ENCODE measurements at places on chromosomes 2 and 18.

DNA sequence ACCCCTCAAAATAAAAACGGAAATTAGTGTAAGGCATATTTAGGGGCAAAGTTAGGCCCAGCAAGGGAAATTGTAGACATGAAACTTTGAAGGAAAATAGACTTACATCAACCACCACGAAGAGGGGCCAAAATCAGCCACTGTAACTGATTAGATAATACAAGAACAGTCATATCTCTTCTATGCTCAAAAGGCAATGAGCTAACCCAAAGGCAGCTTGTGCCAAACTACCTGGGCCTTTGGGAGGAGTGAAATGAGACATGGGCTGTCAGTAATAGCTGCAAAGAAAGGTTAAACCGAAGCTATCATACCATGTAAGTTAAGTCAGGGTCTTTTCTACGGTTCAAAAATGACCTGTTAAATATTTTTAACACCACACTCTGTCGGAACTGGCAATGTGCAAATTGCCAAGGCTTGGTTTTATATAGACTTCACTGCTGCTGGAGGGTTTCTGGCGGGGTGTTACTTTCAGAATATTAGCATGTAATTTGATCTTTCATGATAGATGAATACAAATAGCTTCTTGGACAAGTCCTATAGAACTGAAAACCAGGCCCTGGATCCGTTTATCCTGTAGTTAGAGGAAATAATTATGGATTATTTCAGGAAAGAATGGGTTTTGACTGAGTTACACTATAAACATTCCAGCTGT is 69.6 kb downstream of the ACVR1 start:
- DNase-seq = no peak

- DNase-seq = no peak
Observed at GRCh38 chr18:55404832-55405465, 183.0 kb downstream of the TCF4 start.

DNA sequence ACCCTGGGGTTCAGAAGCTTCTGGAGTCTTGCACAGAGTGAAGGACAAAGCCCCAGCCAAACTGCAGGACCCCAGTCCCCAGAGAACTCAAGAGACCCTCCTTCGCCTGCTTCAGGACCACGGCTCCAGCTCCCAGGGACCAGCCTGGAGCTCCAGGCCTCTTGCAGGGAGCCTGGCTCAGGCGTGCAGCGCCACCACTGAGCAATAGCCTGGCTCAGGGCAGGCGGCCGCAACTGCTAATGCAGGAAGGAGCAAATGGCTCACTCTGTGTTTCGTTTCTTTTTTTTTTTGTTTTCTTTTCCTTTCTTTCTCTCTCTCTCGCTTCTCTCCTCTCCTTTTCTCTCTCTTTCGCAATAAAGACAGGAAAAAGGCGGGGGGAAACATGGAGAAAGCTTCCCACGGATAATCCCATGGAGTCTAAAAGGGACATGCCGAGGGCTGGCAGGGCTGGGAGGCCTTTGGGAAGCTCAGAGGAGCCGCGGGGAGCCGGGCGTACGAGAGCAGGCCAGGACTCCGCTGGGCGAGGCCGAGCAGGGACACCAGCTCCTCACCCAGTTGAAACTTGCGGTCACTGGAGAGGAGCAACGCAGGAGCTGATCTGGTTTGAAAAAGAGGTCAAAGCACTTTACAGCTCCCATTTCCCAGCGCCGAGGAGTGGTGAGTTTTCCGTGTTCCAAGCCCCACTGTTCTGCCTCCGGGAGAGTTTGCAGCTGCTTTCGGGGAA is 244.8 kb downstream of the TWIST2 start:
- no peak for DNase-seq

DNA sequence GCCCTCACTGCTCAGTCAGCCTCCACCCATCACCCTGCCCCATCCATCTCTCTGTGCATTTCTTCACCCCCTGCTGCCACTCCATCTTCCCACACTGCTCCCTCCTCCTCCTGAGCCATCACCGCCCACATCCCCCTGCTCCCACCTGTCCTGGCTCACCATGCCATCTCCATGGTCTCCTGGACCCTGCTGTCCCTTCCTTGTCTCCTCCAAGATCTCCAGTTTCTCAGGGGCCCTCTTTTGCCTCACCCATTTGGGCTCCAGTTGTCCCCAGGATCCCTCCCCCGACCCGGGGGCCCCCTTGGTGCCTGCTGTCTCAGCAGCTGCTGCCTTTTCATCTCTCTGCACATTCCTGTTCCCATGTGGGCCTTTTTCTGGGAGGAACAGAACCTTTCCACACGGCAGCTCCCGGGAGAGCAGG is 10.6 kb downstream of the SPEG start:
- DNase-seq = no peak

DNA sequence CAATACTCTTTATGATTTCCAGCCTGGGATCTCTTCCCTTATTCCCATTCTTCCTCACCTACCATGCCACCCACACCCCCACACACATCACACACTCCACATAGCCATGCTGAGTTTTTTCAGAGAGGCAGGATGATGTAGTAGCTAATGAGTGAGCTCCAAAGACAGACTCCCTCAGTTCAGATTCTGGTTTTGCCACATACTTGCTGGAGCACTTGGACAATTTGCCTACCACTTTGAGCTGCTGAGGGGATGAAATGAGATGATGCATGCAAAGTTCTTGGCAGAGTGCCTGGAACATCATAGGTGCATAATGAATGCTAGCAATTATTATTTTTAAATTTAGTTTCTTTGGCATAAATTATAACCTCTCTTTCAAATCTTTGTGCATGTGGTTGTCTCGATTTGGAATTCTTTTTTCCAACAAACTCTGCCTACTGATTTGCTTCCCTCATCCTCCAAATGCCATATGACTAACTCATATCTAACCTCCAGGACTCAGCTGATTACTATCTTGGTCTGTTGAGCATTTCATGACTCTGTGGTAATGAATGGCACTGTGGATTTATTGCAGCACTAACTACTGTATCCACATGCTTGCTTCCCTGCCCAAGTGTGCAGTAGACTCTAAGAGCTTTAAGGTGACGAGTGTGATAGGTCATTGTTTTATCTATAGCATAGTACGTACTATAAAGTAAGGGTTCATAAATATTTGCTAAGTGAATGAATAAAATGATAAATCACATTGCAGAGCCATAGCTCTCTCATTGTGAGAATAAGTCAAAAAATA is 99.1 kb downstream of the TACR1 start:
- DNase-seq = no peak

DNA sequence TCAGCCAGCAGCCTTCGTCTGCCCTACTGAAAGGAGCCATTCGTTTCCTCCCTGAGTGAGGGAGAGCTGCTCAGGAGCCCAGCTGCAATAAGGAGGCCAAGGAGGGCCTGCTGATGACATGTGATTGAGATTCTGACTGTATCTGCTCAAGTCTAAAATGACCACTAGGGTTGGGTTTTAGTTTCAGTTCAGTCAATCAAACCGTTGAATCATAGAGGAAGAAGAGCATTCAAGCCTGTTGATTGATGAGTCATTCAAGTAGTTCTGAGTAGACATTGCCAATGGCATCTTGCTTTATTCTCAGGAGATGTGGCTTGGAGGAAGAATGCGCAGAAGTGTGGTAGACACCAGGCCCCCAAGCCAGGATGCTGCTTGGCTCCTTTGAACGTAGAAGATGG is 19.9 kb upstream of the BCL2L11 start:
- DNase-seq = no peak

- DNase-seq = no peak
Observed at GRCh38 chr2:149561309-149561926, 26.2 kb downstream of the MMADHC start.

GRCh38 chr2:11073776-11074175 is 81.5 kb upstream of the SLC66A3 start:
- no peak for DNase-seq

DNA sequence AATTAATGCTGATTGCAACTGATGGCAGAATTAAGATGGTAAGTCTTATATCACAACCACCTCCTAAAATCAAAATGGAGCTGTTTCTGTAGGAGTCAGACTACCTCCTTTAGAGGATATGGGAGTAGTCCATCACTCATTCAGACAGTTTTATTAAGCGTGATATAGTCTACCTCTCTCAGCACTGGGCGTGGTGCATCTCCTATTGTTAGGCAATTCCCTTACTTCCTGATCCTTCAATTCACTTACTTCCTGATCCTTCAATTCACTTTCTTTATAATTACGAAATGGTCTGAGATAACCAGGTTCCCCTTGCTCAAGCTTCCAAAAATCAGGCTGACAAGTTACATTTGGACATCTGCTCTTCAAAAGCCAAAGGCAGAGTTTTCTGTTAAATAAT is 31.9 kb downstream of the ATP8B1 start:
- no peak for DNase-seq

DNA sequence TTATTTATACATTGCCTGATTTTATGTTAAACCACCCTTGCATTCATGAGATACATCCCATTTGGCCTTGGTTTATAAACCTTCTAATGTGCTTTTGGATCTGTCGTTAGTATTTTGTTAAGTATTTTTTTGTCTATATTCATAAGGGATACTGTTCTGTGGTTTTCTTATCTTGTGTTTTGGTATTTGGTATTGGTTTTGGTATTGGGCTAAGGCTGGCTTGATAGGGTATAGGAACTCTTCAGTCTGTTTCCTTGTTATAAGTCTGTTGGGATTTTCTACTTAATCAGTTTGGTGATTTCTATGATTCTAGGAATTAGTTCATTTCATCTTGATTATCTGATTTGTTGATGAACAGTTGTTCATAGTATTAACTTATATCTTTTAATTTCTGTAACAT is 49.2 kb downstream of the RELCH start:
- no peak for DNase-seq

DNA sequence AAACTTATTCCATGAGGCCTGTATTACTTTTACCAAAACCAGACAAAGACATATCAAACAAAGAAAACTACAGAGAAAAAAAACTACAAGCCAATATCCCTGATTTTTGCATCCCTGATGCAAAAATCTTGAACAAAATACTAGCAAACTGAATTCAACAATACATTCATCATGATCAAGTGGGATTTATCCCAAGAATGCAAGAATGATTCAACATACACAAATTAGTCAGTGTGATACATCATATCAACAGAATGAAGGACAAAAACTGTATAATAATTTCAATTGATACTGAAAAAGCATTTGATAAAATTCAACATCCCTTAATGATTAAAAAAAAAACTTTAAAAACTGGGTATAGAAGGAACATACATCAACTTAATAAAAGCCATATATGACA is 106.8 kb downstream of the SLC39A10 start:
- no peak for DNase-seq

All from glutamatergic neuron (in vitro differentiated cells).